ENCODE measurements at places on chromosomes 3 and 15.

GRCh38 chr3:45041666-45042065 is 15.6 kb downstream of the CLEC3B start:
- DNase-seq = no peak

DNA sequence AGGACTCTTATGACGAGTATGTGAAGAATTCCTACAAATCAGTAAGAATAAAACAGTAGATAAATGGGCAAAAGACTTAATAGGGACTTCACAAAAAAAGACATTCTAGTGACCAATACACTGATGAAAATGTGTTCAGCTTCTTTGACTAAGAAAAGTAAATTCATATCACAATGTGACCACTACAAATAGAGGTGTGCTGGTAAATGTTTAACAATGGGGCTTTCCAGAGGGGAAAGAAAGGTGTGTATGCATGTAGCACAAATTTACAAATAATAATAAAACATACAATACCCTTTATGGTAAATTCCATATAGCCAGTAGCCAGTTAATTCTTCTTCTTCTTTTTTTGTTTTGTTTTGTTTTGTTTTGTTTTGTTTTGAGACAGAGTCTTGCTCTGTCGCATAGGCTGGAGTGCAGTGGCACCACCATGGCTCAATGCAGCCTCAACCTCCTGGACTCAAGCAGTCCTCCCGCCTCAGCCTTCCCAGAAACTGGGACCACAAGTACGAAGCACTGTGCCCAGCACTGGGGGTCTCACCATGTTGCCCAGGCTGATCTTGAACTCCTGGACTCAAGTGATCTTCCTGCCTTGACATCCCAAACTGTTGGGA is 17.5 kb upstream of the NMD3 start:
- no peak for DNase-seq

- DNase-seq = no peak
These were observed 730 bp downstream of the HIGD1A start for GRCh38 chr3:42803414-42804105.

- DNase-seq = no peak
These were observed 328.5 kb downstream of the NAALADL2 start for GRCh38 chr3:175187586-175187985.

DNA sequence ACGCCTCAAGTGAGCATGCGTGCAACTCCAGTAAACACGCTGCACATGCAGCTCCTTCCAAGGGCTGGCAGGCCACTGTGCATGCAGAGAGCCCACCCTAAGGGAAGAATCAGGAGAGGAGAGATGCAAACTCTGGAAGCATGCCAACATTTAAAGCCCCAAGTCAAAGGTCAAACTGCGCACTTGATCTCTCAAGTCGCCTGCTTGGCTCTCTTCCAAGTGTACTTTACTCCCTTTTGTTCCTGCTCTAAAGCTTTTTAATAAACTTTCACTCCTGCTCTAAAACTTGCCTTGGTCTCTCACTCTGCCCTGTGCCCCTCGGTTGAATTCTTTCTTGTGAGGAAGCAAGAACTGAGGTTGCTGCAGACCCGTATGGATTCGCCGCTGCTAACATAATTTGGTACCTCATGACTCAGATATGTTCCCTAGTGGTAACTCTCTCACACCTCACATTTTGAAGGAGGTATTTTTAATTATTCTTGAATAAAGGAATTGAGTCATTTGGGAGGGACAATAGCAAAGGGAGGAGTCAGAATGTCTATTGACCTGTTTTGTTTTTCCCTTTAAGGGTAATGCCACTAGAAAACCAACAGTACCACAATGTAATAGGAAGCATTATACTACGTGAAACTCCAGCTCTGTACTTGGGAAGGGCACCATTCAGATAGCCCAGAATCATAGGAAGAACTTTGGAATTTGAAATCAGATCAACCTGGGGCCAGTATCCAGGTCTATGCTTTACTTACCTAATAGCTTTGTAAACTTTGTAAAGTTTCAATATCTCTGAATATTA is 19.6 kb upstream of the DGKG start:
- DNase-seq = no peak

- DNase-seq = no peak
These were observed 118.1 kb upstream of the LSAMP start for GRCh38 chr3:116563351-116563750.

DNA sequence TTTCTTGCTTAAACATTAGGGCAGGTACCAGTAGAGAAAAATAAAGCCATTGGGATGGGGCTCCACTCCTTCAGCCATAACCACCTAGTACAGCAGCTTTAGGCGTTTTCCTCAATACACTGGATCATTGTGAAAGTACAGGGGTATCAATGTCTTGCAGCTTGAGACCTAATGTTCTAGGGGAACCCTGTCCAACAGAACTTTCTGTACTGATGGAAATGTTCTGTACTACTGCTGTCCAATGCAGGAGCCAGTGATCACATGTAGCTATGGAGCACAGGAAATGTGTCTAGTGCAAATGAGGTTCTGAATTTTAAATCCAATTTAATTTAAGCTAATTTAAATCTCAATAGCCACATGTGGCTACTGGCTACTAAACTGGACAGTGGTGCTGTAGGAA is 93.9 kb downstream of the NEDD4 start:
- no peak for DNase-seq

GRCh38 chr3:40278791-40279190 is 30.7 kb upstream of the EIF1B start:
- DNase-seq = no peak

DNA sequence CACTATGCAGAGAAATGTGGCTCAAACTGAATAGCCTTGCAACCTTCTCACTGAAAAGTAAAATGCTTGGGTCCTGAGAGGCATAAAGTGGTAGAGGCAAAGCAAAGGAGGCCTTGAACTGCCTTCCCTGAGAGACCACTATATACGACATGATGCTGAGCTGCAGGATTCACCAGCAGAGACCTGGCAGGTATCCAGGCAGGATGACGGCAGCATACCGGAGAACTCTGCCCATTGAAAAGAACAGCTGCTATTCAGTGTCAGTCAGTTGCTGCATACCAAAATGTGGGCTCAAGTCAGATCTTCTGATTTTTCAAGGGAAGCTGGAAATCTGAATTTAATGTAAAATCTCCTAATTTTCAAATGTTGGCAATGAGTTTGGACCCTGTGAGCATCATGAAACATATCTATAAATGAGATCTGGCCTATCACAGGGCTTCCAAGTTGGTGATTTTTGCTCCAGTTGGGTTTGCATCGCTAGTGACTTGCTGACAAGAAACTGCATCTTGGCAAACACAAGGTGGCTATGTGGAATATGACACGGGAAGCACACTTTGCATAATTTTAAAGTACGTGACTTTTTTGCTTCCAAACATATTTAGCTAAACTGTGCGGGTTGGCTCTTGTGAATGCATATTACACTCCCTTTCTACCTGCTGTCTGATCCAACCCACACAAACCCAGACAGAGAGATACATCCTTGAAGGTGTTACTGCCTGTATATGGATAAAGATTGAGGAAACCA is 529.0 kb downstream of the AGBL1 start:
- DNase-seq = no peak

DNA sequence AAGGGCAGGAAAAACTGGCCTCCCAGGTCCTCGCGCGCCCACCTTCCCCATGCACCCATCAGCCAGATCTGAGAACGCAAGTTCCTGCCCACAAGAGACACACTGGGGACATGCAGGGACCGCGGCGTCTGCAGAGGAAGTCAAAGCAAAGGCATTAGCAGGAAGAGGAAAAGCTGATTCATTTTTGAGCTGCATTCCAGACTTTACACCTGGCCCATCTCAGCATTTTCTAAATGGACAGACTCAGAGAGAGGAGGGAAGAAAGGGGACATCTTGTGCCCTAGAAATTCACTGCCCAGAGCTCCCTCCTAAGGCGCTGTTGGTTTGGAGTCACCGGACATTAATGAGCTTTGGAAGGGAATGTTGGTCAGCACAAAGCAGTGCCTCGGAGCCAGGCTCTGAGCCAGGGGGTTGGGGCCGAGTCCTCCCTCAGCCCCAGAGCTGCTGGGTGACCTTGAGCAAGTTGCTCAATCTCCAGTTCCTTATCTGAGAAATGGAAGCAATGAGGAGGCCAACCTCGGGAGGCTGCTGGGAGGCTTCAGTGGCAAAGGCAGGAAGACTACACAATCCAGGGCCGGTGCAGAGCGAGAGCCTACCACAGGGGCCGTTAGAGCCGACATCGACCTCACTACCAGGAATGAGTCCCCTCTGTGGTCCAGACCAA is 150.5 kb upstream of the IQSEC1 start:
- no peak for DNase-seq

DNA sequence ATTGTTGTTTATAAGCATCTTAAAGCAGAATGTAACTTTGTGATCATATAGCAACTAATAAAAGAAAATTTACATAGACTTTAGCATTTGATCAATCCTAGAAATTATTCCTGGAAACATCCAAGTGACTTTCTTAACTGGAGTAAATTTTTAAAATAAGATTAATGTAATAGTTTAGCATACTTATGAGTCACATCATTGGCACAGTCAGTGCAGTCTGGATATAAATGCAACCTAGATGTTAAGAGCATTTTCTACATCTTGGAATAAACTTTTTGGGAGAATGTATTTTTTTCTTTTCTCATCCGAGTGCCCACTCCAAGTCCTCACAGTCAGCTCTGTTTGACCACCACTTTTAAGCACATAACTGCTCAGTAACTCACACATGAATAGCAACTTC is 324.6 kb upstream of the PLSCR5 start:
- no peak for DNase-seq

- no peak for DNase-seq
These were observed 10.7 kb downstream of the CHST14 start for GRCh38 chr15:40481341-40482074.

DNA sequence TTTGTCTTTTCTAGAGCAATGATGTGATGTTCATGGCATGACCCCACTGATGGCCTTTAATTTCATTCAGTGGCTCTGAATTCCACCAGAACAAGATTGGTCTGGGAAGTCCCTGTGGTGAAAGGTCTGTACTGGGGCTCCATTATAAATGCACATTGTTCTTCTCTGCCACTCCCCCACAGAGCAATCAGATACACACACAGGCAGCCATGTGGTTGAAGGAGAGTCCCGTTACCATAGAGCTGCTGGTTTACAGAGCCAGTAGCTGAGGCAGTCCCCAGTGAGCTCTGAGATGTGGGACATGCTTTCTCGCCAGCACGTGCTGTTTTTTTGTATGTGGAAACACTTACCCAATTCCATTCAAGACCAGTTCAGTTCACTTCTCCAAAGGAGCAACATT is 172.7 kb upstream of the TRIM42 start:
- no peak for DNase-seq

- no peak for DNase-seq
These were observed 82.8 kb upstream of the CDV3 start for GRCh38 chr3:133490468-133491351.

GRCh38 chr3:10162185-10162584 is 2.5 kb upstream of the IRAK2 start:
- DNase-seq = no peak

DNA sequence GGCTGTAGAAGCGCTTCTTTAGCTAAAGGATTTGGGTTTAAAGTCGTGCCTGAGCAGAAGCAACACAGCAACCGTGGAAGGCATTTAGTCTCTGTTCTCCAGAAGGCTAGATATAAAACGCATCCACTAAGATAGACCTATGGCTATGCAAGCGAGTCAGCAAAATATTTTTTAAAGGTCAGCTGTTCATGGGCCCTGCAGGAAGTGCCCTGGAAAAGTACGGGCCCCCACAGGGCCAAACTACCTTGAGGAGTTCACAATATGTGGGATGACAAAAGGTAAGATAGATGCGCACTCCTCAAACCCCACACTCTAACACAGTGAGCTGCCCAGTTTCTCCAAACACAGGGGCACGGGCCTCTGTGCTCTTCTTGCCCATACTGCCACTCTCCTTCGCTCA is 261.6 kb downstream of the VPS13C start:
- no peak for DNase-seq

- no peak for DNase-seq
These were observed 29.1 kb upstream of the PDZRN3 start for GRCh38 chr3:73653877-73654276.

DNA sequence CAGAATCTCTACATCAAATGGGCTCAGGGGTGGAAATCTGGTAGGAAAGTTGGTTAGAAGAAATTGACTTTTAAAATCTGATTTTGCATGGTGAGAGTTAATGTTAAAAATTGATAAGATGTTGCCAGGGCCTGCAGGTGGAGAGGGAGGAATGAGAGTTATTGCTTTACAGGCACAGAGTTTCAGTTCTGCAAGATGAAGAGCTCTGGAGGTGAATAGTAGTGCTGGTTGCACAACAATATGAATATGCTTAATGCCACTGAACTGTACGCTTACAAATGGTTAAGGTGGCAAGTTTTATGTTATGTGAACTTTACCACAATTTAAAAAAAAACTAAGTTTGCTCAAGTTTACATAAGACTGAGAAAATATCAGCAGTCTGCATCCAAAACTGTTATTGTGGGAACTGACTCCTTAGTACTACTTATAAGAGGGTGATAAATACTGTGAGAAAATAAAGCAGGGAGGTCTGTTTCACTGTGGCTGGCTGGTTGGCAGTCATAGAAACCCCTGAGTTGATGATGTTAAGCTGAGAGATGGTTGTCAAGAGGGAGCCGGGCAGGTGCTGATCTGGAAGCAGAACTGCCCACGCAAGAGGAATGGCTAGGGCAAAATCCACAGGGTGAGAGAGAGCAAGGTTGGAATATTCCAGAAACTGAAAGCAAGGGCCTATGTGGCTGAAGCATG is 144.9 kb downstream of the EDEM1 start:
- DNase-seq = no peak

DNA sequence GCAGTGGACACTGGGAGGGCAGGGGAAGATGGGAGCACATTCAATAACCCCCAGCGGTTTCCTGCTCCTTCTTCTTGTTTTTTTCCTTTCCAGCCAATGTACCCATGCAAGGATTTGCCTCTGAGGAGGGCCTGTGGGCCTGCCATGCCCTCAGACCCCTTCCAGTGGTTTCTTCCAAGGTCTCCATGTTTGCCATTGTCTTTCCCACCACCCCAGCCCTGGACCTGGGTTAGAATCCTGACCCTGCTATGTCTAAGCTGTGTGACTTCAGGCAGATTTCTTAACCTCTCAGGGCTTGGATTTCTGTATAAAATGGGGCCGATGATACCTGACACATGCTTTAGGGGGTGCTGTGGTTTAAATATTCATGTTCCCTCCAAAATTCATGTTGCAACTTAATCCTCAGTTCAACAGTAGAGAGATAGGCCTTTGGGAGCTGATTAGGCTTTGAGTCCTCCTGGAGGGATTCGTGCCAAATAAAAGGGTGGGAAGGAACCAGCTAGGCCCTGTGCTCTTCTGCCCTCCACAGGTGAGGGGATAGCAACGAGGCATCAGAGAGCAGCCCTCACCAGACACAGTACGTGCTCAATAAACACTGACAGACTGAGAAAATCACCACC is 46.3 kb upstream of the FLNB start:
- DNase-seq = no peak

GRCh38 chr3:34782871-34783270 is 856.5 kb upstream of the ARPP21 start:
- DNase-seq = no peak

All from AG09309 (cell line).